Central memory CD8-positive, alpha-beta T cell (primary cell): ENCODE measurements at places on chromosomes 6 and 20.

DNA sequence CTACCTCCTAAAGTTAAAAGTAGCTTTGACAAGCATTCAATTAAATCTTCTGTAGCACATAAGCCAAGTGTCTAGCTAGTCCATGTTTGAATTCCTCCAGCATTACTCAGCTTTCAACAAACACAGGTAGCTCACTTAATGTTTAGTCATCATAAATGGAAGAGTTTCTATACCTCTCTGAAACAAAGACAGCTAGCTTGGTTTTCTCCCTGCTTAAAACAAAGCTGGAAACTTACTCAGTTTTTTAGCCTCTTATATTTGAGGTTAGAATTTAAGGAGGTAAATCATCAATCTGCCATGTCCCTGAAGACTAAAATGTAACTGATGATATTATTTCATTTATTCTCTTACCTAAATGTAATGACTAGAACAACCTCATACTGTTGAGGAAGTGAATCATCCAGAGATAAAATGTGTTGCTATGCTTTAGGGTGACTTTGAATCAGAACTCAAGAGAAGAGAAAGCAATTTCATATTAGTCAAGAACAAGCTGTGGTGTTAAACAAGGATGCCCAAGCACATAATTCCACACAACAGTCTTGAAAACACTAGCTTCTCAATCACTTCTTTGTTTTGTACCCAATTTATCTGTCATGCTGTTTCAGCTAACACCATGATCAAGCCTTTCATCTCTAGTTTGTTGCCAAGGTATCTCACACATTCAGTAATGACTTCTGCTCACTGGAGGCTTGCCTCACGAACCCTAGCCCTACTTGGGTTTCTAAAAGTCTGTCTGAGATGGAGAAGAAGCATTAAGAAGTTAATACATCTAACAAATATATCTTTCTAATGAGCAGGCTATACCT, 251.9 kb downstream of the EPM2A start:
- H3K27me3 ChIP-seq = no peaks in the 10 kb centered on the region
- no peak overlapping the region for H3K4me3 ChIP-seq
- no peak overlapping the region for H3K27ac ChIP-seq
- H3K4me1 ChIP-seq = no peaks in the 10 kb centered on the region

DNA sequence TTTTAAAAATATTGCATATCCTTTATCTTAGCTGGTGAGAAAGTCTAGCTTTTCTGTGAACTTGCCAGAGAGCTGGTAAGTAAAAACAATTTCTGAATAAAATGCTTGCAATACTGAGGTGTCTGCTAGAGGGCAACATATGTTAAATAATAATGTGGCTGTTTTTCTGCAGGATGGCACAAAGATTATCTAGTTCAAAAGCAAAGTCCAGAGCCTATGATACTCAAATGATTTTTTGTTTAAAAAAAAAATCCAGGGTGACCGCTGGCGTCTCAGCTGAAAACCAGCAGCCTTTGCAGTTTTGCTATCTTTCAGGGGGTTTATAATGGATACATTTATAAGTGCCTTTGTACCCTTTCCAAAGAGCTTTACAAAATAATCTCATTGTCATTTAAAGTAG, 194.9 kb downstream of the PHACTR1 start:
- no peaks in the 10 kb centered on the region for H3K36me3 ChIP-seq
- no peak for DNase-seq
- H3K4me1 ChIP-seq = no peaks in the 10 kb centered on the region
- no peak overlapping the region for H3K27ac ChIP-seq
- no peak overlapping the region for H3K4me3 ChIP-seq

GRCh38 chr20:57611586-57612311, 8.5 kb downstream of the ZBP1 start:
- H3K4me1 ChIP-seq = peaks cover 18% of the 10 kb centered on the region
- H3K27me3 ChIP-seq = no peaks in the 10 kb centered on the region
- peaks cover 45% of the 10 kb centered on the region for H3K36me3 ChIP-seq
- H3K27ac ChIP-seq = no peak overlapping the region
- no peak overlapping the region for H3K4me3 ChIP-seq

GRCh38 chr6:12331951-12332749, 42.0 kb downstream of the EDN1 start:
- no peaks in the 10 kb centered on the region for H3K4me1 ChIP-seq
- peaks cover 18% of the 10 kb centered on the region for H3K27me3 ChIP-seq
- DNase-seq = no peak
- no peak overlapping the region for H3K27ac ChIP-seq
- no peaks in the 10 kb centered on the region for H3K36me3 ChIP-seq

- H3K36me3 ChIP-seq = peaks cover 26% of the 10 kb centered on the region
- no peaks in the 10 kb centered on the region for H3K27me3 ChIP-seq
- no peaks in the 10 kb centered on the region for H3K4me1 ChIP-seq
- no peak overlapping the region for H3K27ac ChIP-seq
Observed at GRCh38 chr6:38584731-38585130, 55.0 kb downstream of the BTBD9 start.

DNA sequence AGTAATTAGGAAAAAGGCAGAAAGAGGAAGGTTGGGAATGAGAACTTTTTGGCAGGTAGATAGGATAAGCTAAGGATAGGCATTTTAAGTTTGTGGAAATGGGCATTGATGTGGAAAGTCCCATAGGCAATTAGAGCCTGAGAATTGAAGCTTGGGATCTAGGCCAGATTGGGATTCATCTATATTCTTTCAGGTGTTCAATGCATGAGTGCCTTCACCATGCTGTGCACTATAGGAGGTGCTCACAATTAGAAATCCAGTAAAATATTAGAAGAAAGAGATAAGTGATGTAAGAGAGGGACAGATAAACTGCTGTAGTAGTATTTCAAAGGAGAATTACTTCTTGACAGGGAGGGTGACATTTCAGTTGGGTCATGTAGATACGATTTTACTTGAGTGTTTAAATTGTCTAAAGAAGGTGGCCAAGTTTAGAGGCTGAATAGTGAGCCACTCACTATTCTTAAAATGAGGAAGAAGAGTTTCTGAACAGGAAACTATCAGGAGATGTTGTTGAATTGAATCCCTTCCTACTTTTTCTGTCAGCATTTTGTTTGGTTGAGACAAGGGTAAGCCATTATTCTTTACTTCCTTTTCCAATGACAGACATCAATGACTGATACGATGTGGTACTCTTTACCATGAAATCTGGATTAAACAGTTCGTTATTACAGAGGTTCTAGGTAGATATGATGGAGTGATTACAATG, 31.0 kb upstream of the CTAGE9 start:
- peaks cover 17% of the 10 kb centered on the region for H3K27me3 ChIP-seq
- DNase-seq = no peak
- no peaks in the 10 kb centered on the region for H3K4me1 ChIP-seq
- H3K27ac ChIP-seq = no peak overlapping the region
- no peaks in the 10 kb centered on the region for H3K36me3 ChIP-seq
- H3K4me3 ChIP-seq = no peak overlapping the region

- no peak overlapping the region for H3K4me3 ChIP-seq
- no peaks in the 10 kb centered on the region for H3K36me3 ChIP-seq
- H3K4me1 ChIP-seq = no peaks in the 10 kb centered on the region
- no peak for DNase-seq
- peaks cover 62% of the 10 kb centered on the region for H3K27me3 ChIP-seq
Observed at GRCh38 chr6:100491952-100492670, 27.4 kb upstream of the SIM1 start.
